ENCODE measurements at places on chromosomes 2 and 18.

GRCh38 chr18:54775686-54776085 is 52.6 kb upstream of the RAB27B start:
- DNase-seq = no peak

DNA sequence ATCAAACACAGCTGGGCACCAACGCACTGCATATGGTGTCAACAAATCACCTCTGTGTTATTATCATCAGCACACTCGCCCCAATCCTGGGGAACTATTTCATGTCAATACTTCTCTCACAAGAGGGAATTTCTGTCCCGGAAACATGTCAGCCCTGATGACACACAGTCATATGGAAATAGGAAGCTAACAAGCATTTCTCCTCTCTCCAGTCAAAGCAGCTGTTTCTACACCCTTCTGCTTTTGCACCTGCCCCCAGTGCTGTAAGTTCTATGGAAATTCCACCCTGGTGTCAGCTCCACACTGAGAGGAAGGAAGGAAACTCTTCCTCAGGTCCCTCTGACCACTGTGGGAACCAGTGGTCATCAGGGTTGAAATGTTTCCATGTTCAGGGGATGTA is 447.6 kb upstream of the ID2 start:
- DNase-seq = no peak

DNA sequence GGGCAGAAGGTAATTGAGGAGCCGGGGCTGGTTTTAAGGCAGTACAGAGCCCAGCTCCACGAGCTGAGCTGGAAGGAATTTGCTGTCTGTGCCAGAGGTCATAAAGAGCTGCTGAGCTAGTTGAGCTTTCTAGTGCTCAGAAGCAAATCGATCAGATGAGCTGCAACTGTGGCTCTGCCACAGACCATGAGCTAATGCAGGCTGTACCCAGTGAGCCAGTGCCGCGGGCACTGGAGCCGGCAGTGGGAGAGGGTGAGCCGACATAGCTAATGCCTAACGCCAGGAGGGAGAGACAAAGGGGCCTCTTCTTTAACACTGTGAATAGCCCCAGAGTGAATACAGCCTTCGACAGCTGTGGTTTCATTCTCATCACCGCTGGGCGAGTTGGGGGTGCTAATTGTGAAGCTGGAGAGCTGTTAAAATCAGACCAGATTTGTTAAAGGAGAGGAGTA is 410.1 kb upstream of the TCF4 start:
- DNase-seq = no peak

- no peak for DNase-seq
Observed at GRCh38 chr2:224973112-224974016, 68.9 kb downstream of the DOCK10 start.

- no peak for DNase-seq
Observed at GRCh38 chr2:212814941-212815340, 276.3 kb upstream of the ERBB4 start.

DNA sequence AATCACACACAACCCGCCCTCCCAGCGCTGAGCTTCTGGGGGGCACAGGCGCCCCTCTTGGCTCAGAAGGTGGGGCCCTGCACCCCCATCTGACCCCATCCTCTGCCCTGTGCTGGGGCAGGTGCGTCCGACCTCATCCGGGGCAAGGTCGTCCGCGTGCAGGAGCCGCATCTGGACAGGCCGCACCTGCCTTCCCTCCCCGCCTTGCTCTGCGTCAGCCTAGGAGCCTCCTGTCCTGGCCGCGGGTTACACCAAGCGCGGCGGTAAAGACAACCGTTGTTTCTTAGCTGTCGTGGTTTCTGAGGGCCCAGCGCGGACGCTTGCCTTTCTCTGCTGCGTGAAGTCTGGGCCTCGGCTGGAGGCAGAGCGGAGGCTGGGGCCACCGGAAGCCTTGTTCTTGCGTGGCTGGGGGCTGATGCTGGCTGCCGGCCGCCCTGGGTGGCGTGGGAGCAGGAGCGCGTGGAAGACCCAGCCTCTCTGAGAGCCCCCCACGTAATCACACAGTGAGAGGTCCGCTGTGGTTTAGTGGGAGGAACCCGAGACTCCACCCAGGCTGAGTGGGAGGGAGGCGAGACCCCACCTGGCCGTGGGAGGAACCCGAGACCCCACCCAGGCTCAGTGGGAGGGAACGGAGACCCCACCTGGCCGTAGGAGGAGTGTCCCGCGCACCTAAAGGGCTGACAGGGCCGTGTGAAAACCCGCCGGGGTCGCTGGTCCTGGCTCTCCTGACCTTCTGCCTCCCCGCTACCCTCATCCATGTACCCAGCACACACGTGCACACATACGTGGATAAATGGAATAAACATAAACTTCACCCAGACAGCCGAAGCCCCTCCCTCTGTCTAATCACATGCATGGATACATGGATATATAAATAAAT is 51.8 kb downstream of the KCNG2 start:
- DNase-seq = no peak
